ENCODE measurements at places on chromosomes 1 and 21.

- DNase-seq: no peak
Measured at GRCh38 chr1:24688621-24689195, 45.6 kb downstream of the SRRM1 start.

DNA sequence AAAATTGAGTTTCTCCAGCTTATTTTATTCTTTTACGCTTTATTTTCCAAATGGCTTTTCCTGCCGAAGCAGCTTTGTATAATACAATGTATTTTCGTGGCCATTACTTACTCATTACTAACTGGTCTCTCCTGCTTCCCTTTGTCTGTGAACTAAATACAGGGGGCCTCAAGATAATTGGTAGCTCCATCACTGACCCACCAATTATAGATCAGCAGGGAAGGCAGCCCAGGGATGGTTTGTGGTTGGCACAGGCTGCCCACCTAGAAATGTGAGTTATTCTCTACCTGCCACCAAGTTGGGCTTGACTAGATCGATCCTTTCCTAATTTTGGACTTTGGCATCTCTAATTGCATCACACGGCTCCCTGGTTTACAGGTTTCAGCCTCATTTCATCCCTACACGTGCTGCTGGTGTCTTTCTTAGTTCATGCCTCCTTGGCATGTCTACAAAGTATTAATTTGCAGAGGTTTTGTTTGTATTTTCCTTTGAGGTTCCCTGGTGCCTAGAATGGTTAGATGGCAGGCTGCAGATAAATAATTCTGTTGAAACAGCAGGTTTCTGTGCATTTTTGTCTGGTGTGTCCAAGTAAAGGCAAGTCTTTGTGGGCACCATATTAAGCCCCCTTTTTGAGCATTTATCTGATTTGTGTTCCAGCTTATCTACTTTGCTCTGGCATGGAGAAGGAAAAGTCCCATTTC lies 35.2 kb downstream of the PEX14 start:
- DNase-seq: no peak

GRCh38 chr1:247387096-247387495 lies 28.9 kb upstream of the NLRP3 start:
- no peak for DNase-seq

GRCh38 chr1:165793951-165794350 lies 25.3 kb upstream of the TMCO1 start:
- no peak for DNase-seq

DNA sequence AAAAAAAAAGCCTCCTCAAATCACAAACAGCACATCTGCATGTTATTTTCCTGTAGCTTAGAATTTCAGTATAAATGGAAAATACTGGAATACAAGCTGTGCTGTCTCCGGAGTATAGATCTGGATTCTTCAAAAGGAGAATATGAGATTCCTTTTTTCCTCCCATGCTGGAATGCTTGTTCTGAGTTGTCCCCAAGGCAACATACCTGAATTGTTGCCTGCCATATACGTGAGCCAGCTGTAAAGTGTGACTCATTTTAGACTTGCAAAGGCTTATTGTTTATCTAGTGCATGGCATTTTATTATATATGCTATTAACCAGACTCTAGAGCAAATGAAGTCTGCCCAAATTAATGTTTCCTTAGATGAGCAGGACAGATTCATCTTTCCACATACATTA lies 95.0 kb upstream of the C1orf105 start:
- DNase-seq: no peak
